Epithelial cell of proximal tubule (primary cell): ENCODE measurements at places on chromosomes 6 and 20. TPM values are rescaled to one million over a fixed set of nuclear protein-coding genes. Genes with fewer than 3 reads are reported as not detected.

Gene CDH4
- total RNA-seq = 17.1 and 21.0 TPM in 2 replicates

Gene TFAP2D
- total RNA-seq = not detected in 2 replicates

Gene TMEM170B
- total RNA-seq = 0.92 and 1.2 TPM in 2 replicates

Gene MOG
- not detected in 2 replicates for total RNA-seq

Gene POM121L2
- total RNA-seq = not detected in 2 replicates

Gene LINC00237
- not detected in 2 replicates for total RNA-seq

DNA sequence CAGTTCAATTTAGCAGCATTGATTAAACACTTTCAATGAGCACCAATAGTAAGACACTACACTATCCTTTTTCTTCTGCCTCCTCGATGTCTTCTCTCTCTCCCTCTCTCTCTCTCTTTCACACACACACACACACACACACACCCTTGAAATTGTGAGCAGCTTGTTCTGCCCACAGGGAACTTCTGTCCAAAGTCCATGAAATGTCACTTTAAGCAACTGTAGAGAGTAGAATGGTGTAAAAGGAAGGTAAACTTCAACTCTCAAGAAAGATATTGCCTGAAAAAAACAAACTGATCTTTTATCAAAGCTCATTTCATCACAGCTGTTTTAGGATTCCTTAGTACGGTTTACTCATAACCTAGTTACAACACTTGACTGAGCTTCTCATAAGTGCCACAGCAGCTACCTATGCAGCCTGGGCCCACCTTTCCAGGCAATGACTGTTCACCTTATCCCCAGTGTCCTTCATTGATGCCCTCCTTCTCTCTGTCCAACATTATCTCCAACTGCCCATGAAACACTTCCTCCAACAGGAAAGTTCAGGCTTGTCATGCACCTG lies 107.0 kb downstream of the TNFRSF21 start:
- no peak for DNase-seq

DNA sequence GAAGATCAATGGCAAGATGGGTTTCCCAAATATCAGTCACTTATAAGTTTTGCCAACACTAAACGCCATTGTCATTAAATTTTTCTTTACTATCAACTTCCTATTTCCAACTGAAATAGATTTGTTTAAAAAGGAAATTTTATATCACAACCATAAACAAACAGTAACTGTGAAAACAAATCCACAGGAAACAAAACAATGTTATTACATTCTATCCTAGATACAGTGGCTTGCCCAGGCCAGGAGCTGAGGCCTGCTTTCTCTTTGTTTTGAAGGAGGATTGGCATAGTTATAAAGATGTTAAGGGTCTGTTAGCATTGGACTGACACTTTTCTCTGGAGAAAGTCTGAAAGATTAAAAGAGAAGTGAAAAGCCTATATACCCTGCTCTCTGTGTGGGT lies 24.9 kb downstream of the PPP1R16B start:
- DNase-seq = no peak

- DNase-seq = no peak
These were observed 84.0 kb upstream of the ZNF217 start for GRCh38 chr20:53677447-53678314.

DNA sequence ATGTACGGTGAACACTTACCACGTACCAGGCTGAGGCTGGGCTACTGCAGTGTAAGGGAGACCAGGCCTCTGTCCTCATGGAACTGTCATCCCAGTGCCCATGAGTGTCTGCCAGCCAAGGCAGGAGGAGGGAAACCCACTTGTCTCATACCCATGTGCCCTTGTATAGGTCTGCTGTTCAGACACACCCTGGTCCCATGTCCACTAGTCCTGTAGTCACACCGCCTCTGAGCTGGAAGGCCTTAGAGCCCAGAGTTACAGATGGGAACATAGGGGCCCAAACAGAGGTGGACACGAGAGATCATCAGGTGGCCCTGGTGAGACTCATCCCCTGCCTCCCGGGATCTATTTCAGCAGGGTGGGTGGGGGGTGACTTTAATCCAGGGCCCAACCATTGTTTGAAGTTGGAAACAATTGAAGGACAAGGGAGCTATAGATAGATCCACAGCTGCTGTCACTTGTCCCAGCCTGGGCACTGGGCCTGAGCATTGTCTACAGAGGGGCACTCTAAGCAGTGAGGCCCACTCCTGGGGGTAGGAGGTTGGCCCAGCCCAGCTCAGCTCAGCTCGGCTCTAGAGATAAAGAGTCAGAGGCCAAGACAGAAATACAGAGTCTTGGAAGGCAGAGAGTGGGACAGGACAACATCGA lies 14.6 kb downstream of the MYH7B start:
- no peak for DNase-seq

GRCh38 chr20:37804584-37805566 lies 98.1 kb upstream of the VSTM2L start:
- no peak for DNase-seq

GRCh38 chr20:36231331-36231730 lies 4.9 kb upstream of the AAR2 start:
- no peak for DNase-seq

GRCh38 chr6:27838945-27839625 lies 73.1 kb downstream of the OR2B2 start:
- DNase-seq = no peak

DNA sequence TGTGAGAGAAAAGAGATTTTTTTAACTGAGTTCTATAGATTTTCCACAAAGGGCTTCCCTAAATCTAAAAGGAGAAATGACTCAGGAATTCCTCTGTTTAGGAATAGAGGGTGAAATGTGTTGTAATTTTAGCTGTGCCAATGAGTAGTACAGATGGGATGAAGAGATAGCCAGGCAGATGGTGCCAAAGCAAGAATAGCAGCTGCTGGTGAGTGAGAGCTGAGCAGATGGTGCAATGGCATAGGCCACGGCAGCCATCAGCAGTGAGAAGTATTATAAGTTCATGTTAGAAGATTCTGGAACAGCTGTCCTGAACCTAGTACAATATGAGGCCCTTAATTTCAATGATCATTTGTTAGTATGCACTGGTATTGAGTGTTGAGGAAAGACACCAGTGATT lies 40.2 kb upstream of the CRISP1 start:
- DNase-seq = no peak

GRCh38 chr6:111061508-111061907 lies 25.8 kb upstream of the SLC16A10 start:
- DNase-seq = no peak

DNA sequence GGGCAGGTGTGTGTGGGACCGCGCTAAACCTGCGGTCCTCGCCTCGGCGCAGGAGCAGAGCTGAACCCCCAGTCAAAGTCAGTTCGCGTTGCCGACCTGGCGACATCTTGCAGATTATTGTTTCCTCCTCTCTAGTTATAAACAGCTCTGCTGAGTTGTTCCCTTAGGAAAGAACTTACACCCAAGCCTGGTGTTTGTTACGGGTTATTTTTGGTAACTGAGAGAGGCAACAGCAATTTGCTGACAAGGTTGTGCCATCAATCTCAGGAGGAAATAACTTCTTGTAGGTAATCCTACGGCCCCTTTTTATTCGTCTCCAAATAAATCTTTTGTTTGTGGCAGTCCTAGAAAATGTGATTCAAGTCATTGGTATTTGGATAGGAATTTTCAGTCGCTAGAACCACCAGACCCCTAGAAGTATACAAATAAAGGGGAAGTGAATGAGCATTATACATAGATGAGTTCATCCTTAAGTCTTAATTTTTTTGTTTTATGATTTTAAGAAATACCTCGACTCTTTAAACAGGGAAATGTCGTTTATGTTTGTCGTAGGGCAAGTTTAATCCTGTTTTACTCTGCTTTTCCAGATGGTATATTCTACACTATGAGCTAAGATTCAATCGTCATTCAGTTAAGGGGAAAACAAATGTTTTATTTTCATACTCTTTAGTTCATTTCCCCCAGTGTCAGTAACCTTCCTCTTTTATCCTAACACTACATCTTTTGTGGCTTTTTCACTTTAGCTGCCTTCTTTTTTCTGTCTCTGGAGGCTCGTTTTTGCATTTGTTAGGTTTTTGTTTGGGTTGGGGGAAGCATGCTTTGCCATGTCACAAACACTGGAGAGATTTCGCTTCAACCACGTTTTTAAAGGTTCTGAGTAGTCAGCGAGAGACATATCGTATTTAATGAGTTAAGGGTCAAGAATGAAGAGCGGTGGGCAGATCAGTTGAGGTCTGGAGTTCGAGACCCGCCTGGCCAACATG lies 1.2 kb downstream of the PM20D2 start:
- peak; percentile 52 for DNase-seq

DNA sequence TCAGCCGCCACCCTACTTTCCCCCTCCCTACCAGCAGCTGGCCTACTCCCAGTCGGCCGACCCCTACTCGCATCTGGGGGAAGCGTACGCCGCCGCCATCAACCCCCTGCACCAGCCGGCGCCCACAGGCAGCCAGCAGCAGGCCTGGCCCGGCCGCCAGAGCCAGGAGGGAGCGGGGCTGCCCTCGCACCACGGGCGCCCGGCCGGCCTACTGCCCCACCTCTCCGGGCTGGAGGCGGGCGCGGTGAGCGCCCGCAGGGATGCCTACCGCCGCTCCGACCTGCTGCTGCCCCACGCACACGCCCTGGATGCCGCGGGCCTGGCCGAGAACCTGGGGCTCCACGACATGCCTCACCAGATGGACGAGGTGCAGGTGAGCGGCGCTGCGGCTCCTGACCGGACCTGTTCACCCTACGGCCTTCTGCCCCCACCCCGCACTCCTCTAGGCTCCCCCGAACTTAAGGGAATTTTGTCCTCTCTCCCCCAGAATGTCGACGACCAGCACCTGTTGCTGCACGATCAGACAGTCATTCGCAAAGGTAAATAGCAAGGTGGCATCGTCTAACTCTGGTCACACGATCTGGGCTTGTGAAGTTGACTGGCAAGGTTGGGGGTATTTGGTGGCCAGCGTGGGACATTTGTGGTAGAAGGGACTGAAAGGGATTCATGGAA lies 2.3 kb downstream of the TFAP2C start:
- DNase-seq = no peak
